Muscle of leg (tissue), 16 donors: ENCODE measurements at places on chromosomes 11 and 22. TPM values are rescaled to one million over a fixed set of nuclear protein-coding genes. Genes with fewer than 3 reads are reported as not detected.
A peak's percentile ranks its signal among the peaks of the same experiment; 100 is the strongest.

DNA sequence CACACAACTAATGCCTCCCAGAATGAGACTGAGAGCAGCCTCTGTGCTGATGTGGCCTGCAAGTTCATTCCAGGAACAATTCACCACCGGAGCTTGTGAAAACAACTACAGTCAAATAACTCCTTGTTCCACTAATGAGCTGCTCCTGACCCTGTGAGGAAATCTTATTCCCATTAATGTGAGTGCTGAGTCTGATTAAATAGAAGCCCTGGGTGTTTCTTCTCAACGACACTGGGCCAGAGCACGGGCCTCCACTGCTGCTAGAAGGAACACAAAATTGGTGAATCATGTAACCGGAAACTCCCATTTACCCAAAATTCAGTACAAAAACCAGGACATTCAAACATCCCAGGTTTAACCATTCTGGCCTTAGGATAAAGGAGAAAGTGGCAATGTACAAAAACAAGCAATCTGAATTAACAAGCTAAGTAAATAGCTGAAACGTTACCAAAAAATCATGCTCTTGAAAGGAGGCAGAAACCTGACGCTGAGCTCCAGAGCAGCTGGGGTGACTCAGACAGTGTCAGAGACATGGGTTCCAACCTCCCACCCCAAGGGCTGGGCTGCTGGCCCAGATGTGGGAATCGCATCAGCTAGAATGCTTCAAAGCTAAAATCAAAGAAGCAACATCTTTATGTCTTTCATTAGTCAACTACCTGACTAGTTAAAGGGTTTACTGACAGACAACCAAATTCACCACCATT lies 26.7 kb downstream of the SERGEF start:
- H3K4me1 ChIP-seq = no peaks in the 10 kb centered on the region
- no peak for DNase-seq
- no peak overlapping the region for H3K27ac ChIP-seq
- H3K4me3 ChIP-seq = no peak overlapping the region

DNA sequence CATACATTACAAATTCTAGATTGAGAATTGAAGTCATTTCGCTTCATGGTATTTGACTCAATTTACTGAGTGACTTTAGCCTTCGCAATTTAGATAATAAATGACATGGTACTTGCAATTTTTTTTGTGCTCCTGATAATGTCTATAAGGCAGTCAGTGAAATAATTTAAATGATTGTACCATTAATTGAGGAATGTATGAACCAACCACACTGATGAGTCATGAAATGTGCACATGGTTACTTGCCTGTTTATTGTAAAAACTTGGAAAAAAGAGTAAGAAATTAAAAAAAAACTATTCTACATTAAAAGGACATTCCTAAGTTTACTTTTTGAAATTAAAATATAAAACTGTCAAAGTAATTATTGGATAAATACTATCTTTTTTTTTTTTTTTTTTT lies 43.3 kb downstream of the DNAJC24 start:
- no peaks in the 10 kb centered on the region for H3K4me1 ChIP-seq
- DNase-seq = no peak
- no peaks in the 10 kb centered on the region for H3K27me3 ChIP-seq
- no peak overlapping the region for H3K4me3 ChIP-seq

DNA sequence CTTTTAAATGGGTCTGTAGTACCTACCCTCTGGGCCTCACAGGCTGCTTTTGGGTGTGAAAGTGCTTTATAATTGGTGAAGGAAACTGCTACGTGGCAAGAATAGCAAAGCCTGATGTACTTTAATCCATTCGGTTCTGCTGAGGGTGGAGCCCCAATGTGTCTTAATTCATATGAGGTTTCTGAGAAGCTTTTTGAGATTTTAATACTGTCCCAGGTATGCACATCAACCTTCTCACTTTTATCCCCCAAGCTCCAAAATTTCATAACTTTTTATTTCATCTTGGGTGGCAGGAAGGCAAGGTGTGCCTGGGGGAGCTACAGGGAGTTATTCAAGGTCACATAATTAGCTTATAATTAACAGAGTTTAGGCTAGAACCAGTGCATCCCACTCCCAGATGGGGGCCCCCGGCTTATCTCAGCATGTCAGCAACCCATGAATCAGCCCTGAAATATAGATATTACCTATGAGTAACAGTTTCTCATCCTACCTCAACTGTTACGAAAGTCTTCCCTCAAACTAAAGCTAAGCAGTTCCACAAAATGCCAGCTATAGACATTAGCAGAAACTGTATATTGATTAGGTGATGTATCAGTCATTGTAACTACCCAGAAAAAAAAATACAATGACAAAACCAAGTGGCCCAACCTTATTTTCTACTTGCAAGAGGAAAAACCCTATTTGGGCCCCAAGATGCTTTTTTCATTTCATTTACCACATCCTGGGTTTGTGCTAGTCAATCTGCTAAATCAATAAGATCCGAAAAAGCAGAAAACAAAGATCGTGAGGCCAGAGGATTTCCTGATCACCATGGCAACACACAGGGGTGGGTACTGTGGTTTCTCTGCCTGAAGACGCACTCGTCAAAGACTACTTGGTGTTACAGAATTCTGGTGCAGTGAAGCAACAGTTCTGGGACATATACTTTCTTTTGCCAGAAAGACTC lies 26.7 kb downstream of the CD44 start:
- H3K4me3 ChIP-seq = no peak overlapping the region
- H3K27me3 ChIP-seq = no peaks in the 10 kb centered on the region
- peak overlapping the region; percentile 40 for H3K27ac ChIP-seq
- H3K4me1 ChIP-seq = peaks cover 37% of the 10 kb centered on the region

GRCh38 chr11:58927393-58928106 lies 11.7 kb upstream of the GLYATL1 start:
- no peak overlapping the region for H3K27ac ChIP-seq
- peak; percentile 65 for DNase-seq
- no peaks in the 10 kb centered on the region for H3K36me3 ChIP-seq
- no peak overlapping the region for H3K4me3 ChIP-seq
- peaks cover 10% of the 10 kb centered on the region for H3K4me1 ChIP-seq
- H3K27me3 ChIP-seq = peaks cover 3% of the 10 kb centered on the region

DNA sequence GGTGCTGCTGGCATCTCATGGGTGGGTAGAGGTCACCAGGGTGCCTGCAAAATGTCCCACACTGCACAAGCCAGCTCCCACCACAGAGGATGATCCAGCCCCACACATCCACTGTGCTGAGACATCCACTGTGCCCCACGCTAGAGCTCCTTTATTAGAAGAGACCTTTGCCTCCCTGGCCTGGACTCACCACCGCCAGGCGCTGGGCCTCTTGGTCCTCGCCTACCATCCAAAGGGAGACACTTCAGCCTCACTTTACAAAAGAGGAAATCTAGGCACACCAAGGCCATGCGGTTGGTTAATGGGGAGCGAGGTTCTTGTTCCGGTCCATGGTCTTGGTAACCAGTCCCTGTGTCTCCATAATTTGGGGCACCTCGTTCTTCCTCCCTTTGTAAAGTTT lies 3.4 kb upstream of the ANO1 start:
- peaks cover 27% of the 10 kb centered on the region for H3K4me1 ChIP-seq
- peaks cover 80% of the 10 kb centered on the region for H3K27me3 ChIP-seq
- DNase-seq = no peak

SPECC1L gene
- 24.0 TPM for polyA plus RNA-seq
